Activated naive CD8-positive, alpha-beta T cell treated with anti-CD3 and anti-CD28 coated beads, Interleukin-2, amount 10 ng/mL, durations not matched to agents 7 days and 5 days (primary cell): ENCODE measurements at places on chromosomes 16 and 17. TPM values are rescaled to one million over a fixed set of nuclear protein-coding genes. Genes with fewer than 3 reads are reported as not detected.

DNA sequence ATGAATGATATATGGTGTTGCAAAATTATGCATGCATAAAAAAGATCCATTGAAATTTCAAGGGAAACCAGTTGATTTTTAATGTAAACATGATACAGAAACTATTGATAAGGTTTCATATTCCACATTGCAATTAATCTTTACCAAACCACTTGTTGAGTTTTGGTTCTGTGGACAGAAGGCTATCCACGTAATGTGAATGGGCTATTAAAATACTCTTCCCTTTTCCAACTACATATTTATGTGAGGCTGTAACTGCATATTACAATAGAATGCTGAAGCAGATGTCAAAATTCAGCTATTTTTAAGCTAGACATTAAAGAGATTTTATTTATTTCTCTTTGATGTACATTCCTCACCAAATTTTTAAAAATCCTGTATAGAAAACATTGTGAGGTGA, 33.7 kb upstream of the VPS4A start:
- H3K4me1 ChIP-seq: no peaks in the 10 kb centered on the region
- peaks cover 3% of the 10 kb centered on the region for H3K36me3 ChIP-seq
- no peak for DNase-seq
- H3K27ac ChIP-seq: no peak overlapping the region
- no peaks in the 10 kb centered on the region for H3K27me3 ChIP-seq
- H3K4me3 ChIP-seq: no peak overlapping the region

- H3K4me1 ChIP-seq: peaks cover 15% of the 10 kb centered on the region
- no peak overlapping the region for H3K4me3 ChIP-seq
- no peaks in the 10 kb centered on the region for H3K36me3 ChIP-seq
- no peak for DNase-seq
Measured at GRCh38 chr17:73189417-73190099, 3.3 kb upstream of the COG1 start.

DNA sequence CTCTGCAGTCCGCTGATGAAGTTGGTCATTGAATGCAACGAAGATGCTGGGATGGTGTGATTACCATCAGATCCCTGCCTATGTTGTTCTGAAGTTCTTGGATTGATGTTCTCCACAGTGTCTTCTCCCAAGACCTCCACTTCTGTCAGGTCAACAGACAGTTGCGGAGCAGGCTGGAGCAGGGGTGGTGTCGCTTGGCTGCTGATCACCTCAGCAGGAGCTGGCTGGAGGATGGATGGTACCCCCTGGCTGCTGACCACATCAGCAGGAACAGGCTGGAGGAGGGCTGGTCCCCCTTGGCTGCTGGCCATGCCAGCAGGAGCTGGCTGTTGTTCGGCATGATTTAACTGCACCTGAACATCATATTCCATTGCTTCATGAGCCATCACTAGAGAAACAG, 5.6 kb downstream of the RFWD3 start:
- DNase-seq: no peak
- peaks cover 64% of the 10 kb centered on the region for H3K36me3 ChIP-seq
- H3K27ac ChIP-seq: no peak overlapping the region
- H3K4me1 ChIP-seq: peaks cover 73% of the 10 kb centered on the region
- no peaks in the 10 kb centered on the region for H3K27me3 ChIP-seq
- peak overlapping the region; percentile 54 for H3K4me3 ChIP-seq

DNA sequence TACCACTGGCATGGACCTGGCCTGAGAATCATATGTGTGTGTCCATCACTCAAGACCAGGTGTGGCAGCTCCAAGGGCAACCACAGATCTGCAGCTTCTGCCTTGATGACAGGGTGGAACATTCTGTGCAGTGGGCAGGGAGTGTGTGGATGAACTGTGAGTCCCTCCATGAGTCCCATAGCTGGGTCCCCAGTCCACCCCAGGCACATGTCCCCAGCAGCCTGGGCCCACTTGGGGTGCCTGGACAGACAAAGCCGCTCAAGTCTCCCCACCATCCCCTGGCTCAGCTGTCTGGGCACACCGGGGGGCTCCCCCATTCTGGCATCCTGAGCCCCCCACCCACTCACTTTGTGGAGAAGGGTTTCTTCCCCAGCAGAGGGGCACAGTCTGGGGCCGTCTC, 4.6 kb upstream of the KRT16 start:
- no peak for DNase-seq
- H3K27me3 ChIP-seq: peaks cover 2% of the 10 kb centered on the region
- H3K36me3 ChIP-seq: no peaks in the 10 kb centered on the region
- H3K27ac ChIP-seq: no peak overlapping the region
- H3K4me3 ChIP-seq: no peak overlapping the region
- no peaks in the 10 kb centered on the region for H3K4me1 ChIP-seq

DNA sequence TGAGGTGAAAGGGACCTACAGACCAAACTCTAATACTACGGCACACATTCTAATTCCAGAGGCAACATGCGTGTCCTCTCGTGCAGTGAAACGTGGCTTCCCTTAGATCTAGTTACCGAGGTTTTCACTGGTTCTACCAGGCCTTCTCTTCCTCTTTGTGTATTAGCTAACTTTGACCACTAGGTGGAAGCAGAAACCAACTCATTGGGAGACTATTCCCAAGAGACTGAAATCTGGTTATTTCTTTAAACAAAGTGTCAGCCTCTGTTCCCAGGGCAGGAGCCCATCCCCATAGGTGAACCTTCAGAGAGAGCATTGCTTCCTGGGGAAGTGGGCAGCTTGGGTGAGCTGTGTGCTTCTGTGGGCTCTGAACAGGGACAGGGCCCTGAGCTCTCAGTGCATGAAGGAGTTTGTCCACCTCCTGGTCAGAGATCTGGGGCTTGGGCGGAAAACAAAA, 19.7 kb upstream of the RCVRN start:
- H3K36me3 ChIP-seq: no peaks in the 10 kb centered on the region
- DNase-seq: peak; percentile 31
- H3K27me3 ChIP-seq: no peaks in the 10 kb centered on the region

- no peaks in the 10 kb centered on the region for H3K27me3 ChIP-seq
- peaks cover 22% of the 10 kb centered on the region for H3K4me1 ChIP-seq
- H3K27ac ChIP-seq: no peak overlapping the region
- no peak for DNase-seq
Measured at GRCh38 chr16:17101646-17102045, 369.1 kb downstream of the XYLT1 start.

DNA sequence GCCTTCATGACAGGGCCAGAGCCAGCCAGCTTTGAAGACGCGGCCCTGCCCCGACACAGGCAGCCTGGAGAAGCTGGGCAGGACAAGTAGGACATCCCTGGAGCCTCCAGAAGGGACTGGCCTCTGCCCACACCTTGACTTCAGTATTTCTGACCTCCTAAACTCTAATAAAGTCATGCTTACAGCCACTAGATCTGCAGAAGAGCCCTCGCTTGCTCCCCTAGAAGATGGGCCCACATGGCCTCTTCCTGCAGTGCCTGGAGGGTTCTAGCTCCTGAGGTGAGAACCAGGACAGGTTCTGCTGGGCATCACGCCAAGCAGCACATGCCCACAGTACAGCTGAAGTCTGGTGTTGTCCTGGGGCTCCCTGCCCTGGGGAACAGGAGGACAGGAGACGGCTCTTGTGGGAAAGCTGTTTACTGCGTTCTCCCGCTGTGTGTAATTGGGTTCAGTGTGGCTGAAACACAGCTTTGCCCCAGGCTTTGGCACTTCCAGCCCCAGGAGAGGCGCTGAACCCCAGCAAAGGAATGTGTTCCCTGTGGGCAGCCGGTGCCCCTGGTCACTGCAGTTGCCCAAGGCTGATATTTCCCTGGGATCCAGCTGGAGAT, 2.6 kb downstream of the APRT start:
- no peak for DNase-seq
- peaks cover 14% of the 10 kb centered on the region for H3K4me1 ChIP-seq
- H3K4me3 ChIP-seq: peak overlapping the region; percentile 48
- peaks cover 14% of the 10 kb centered on the region for H3K36me3 ChIP-seq
- peak overlapping the region; percentile 95 for H3K27ac ChIP-seq
- no peaks in the 10 kb centered on the region for H3K27me3 ChIP-seq

DNA sequence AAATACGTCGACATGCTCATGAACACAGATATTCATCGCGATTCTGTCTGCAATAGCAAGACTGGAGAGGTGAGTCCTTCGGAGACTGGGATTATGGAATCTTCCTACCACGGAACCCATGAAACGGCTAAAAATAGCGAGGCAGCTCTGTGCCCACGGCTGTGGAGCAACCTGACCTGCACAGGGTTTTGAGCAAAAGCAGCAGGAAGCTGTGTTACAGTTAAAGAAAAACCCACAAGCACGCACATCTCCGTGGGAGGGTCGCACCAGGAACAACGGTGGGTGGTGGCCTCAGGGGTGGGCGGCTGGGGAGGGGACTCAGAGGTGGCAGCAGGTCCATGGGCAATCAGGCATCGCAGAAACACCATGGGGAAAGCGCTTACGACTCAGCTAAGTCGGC, 24.8 kb downstream of the SLC38A10 start:
- H3K36me3 ChIP-seq: peaks cover 18% of the 10 kb centered on the region
- no peaks in the 10 kb centered on the region for H3K27me3 ChIP-seq
- H3K4me3 ChIP-seq: no peak overlapping the region
- H3K4me1 ChIP-seq: peaks cover 5% of the 10 kb centered on the region

EFCAB5 gene
- 0.74 TPM for total RNA-seq

CETP gene
- total RNA-seq: not detected
